ENCODE measurements at places on chromosomes 2 and 18. TPM values are rescaled to one million over a fixed set of nuclear protein-coding genes. Genes with fewer than 3 reads are reported as not detected.
A peak's percentile ranks its signal among the peaks of the same experiment; 100 is the strongest.

- H3K27ac ChIP-seq = no peak overlapping the region
- no peaks in the 10 kb centered on the region for H3K36me3 ChIP-seq
- no peak for DNase-seq
- peaks cover 10% of the 10 kb centered on the region for H3K4me1 ChIP-seq
Observed at GRCh38 chr2:47488870-47489584, 86.1 kb downstream of the MSH2 start.

DNA sequence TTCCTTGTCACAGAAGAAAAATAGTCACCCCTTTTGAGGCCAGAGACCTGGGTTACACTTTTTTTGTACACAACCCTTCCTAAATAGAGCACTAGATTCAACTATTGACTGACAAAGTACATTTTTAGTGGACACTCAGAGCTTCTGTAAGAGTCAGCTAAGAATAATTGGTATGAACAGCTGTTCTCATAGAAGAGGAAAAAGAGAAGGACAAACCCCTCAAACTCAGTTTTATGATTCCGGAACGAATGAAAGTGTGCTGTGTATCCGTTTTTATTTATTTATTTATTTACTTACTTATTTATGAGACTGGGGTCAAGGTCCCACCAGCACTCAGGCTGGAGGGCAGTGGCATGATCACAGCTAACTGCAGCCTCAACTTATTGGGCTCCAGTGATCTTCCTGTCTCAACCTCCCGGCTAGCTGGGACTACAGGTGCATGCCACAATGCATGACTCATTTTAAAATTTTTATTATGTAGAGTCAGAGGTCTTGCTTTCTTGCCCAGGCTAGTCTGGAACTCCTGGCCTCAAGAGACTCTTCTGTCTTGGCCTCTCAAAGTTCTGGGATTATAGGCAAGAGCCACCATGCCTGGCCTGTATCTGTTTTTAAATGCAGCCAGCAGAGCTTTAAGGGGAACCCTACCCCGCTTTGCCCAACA lies 36.0 kb upstream of the FZD5 start:
- H3K36me3 ChIP-seq = no peaks in the 10 kb centered on the region
- H3K27me3 ChIP-seq = no peaks in the 10 kb centered on the region
- H3K4me1 ChIP-seq = no peaks in the 10 kb centered on the region

Gene LOXL3
- total RNA-seq = 0.66 TPM

DNA sequence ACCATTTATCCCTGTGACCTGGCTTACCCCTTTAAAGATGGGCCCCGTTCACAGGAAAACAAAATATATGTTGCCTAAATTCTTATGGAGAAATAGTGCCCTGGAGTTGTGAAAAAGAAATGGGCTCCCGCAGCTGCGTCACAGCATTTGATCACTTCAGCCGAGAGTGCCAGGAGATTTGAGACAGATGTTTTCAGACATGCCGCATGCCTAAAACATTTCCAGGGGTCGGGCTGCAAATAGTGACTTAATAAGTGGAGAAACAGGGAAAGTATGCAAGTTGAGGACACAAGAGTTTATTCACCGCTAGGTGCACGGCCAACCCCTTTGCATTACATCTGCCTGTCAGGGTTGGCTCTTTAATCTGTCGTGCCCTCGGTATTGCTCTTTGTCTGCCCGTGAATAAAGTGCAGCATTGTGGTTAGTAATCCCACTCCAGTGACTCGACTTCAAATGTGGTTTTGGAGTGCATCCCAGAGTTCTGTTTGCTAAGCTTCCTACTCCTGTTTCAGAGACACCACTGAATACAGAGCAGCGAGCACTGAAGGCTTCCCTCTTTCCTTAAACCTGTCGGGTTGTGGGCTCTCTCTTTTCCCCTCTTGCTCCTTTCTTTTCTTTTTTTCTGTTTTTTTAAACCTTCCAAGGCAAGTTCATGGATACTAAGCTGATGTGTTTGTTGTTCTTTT lies 187.5 kb downstream of the LTBP1 start:
- H3K4me1 ChIP-seq = no peaks in the 10 kb centered on the region
- no peaks in the 10 kb centered on the region for H3K36me3 ChIP-seq
- no peak overlapping the region for H3K4me3 ChIP-seq
- no peak overlapping the region for H3K27ac ChIP-seq

Gene RUFY4
- not detected for total RNA-seq

Gene ABCG5
- not detected for total RNA-seq

Gene FZD7
- 2.1 TPM for total RNA-seq

GRCh38 chr18:63290821-63291200 lies 28.8 kb downstream of the BCL2 start:
- H3K27ac ChIP-seq = peak overlapping the region; percentile 95
- no peaks in the 10 kb centered on the region for H3K36me3 ChIP-seq
- no peak overlapping the region for H3K4me3 ChIP-seq
- H3K27me3 ChIP-seq = no peaks in the 10 kb centered on the region
- DNase-seq = no peak
- H3K4me1 ChIP-seq = peaks cover 96% of the 10 kb centered on the region

GRCh38 chr2:118639371-118639770 lies 208.1 kb downstream of the EN1 start:
- H3K27me3 ChIP-seq = no peaks in the 10 kb centered on the region
- H3K4me3 ChIP-seq = no peak overlapping the region
- DNase-seq = no peak

- H3K4me1 ChIP-seq = no peaks in the 10 kb centered on the region
- peaks cover 6% of the 10 kb centered on the region for H3K36me3 ChIP-seq
- H3K27ac ChIP-seq = no peak overlapping the region
- H3K4me3 ChIP-seq = no peak overlapping the region
Observed at GRCh38 chr2:207734264-207734635, 22.8 kb downstream of the CCNYL1 start.

Gene DYNAP
- total RNA-seq = not detected

DNA sequence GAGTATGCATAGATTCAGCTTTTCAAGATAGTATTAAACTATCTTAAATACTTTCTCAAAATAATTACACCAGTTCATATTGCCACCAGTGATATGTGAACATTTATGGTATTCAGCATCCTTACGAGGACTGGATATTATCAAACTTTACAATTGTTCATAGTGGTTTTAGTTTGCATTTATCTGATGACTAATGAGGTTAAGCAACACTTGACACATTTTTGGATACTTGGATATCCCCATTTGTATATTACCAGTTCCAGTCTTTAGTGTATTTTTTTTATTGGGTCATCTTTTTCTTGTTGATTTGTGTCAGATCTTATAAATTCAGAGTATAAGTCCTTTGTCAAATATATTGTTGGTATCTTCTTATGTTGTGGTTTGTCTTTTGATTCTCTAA lies 128.4 kb downstream of the ASXL3 start:
- no peak for DNase-seq
- H3K4me3 ChIP-seq = no peak overlapping the region
- H3K36me3 ChIP-seq = no peaks in the 10 kb centered on the region
- no peaks in the 10 kb centered on the region for H3K4me1 ChIP-seq
- no peaks in the 10 kb centered on the region for H3K27me3 ChIP-seq

Gene NETO1
- 7.2 TPM for total RNA-seq

DNA sequence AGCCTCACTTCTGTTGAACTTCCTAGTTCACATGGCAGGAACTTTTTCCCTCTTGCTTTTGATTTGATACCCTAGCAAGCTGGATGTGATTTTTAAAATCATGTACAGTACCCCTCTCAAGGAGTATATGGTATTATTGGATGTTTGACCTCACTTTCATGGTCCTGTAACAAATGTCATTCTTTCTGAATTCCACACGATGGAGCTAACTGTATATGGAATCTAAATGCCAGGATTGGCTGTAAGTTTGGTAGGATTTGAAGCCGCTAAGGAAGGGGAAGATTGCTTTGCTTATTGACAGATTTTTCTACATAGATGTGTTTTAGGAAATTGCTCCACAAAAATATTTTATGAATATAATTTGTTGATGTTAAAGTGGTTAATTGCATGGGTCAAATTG lies 18.3 kb downstream of the MAIP1 start:
- DNase-seq = no peak
- H3K36me3 ChIP-seq = peaks cover 4% of the 10 kb centered on the region
- H3K27me3 ChIP-seq = no peaks in the 10 kb centered on the region

Measured in B cell (primary cell).